ENCODE measurements at places on chromosomes 6 and 20. TPM values are rescaled to one million over a fixed set of nuclear protein-coding genes. Genes with fewer than 3 reads are reported as not detected.

GRCh38 chr20:47332381-47333206, 23.9 kb downstream of the ZMYND8 start:
- H3K27ac ChIP-seq = peak overlapping the region; percentile 2
- H3K27me3 ChIP-seq = no peaks in the 10 kb centered on the region
- peaks cover 31% of the 10 kb centered on the region for H3K4me1 ChIP-seq
- peaks cover 47% of the 10 kb centered on the region for H3K36me3 ChIP-seq

The CLIC5 gene
- total RNA-seq = 1.8 TPM

DNA sequence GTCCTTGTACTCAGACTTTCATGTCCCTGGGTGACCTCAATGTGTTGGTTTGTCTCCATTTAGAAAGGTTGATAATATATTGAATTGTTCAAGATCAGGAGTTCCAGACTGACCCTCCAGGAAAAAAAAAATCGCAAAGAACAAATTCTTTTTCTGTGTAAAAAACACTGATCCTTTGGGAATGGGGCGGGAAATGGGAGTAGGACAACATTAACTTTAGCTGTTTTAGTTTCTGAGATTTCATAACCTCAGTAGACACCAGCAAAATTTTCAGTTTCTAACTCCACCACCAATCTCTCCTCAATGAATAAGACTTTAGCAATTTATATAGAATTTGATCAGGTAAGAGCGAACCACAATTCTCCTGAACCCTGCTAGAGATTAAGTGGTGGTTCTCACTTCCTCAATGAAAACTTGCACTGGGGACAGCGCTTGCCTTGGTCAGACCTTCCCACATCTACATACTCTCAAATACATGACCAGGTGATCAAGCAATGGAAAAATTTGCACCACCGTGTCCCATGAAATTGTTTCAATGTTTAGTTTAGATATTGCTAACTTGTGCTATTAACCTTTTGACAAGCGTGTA, 231.2 kb upstream of the PLN start:
- no peak for DNase-seq
- H3K27me3 ChIP-seq = no peaks in the 10 kb centered on the region
- H3K4me3 ChIP-seq = no peak overlapping the region
- H3K27ac ChIP-seq = no peak overlapping the region

GRCh38 chr6:69005199-69005598, 370.1 kb downstream of the ADGRB3 start:
- no peak overlapping the region for H3K27ac ChIP-seq
- DNase-seq = no peak
- H3K36me3 ChIP-seq = no peaks in the 10 kb centered on the region
- no peaks in the 10 kb centered on the region for H3K4me1 ChIP-seq
- H3K4me3 ChIP-seq = no peak overlapping the region
- no peaks in the 10 kb centered on the region for H3K27me3 ChIP-seq

- peaks cover 5% of the 10 kb centered on the region for H3K27me3 ChIP-seq
- peaks cover 16% of the 10 kb centered on the region for H3K4me1 ChIP-seq
Measured at GRCh38 chr20:44856856-44857448, 28.6 kb upstream of the YWHAB start.

GRCh38 chr20:6051505-6051904, 2.4 kb downstream of the LRRN4 start:
- H3K4me1 ChIP-seq = peaks cover 8% of the 10 kb centered on the region
- DNase-seq = no peak
- no peak overlapping the region for H3K27ac ChIP-seq

- H3K36me3 ChIP-seq = no peaks in the 10 kb centered on the region
- peaks cover 12% of the 10 kb centered on the region for H3K27me3 ChIP-seq
- no peak for DNase-seq
Measured at GRCh38 chr20:805713-806112, 27.8 kb upstream of the FAM110A start.

DNA sequence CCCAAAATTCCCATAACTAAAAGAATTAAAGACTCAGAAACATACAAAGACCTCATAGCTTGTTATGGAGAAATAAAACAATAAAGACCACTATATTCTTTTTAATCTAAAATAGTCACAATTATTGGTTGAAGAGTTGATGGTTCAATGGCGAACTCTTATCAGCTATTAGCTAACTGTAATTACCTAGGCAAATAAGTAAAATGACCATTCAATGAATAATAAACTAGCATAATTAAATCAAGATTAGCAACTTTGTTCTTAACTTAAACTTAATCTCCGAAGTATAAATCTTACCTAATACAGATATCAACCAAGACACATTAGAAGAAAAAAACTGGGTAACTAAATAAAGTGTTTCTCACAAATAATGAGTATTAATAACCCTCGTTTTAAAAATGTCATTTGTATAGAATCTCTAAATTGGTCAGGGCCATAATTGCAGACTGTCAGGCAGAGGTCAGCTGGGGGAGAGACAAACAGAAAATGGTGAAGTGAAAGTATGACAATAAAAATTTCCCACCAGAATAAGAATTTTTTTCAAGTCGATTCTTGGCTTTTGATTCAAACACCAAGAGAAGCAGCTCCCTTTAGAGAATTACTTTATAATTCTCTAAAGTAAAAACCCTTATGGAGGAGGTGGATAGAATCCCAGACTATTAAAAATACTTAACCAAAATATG, 1.7 kb downstream of the FKBP5 start:
- peak overlapping the region; percentile 87 for H3K4me3 ChIP-seq
- no peaks in the 10 kb centered on the region for H3K27me3 ChIP-seq
- DNase-seq = no peak
- H3K27ac ChIP-seq = peak overlapping the region; percentile 88
- H3K36me3 ChIP-seq = peaks cover 15% of the 10 kb centered on the region
- peaks cover 21% of the 10 kb centered on the region for H3K4me1 ChIP-seq

- DNase-seq = no peak
- no peak overlapping the region for H3K27ac ChIP-seq
- no peak overlapping the region for H3K4me3 ChIP-seq
Measured at GRCh38 chr20:13180986-13181889, 39.8 kb upstream of the ISM1 start.

GRCh38 chr6:120786682-120787081, 547.6 kb downstream of the TBC1D32 start:
- no peak overlapping the region for H3K4me3 ChIP-seq
- no peaks in the 10 kb centered on the region for H3K27me3 ChIP-seq
- no peaks in the 10 kb centered on the region for H3K36me3 ChIP-seq
- H3K27ac ChIP-seq = no peak overlapping the region
- DNase-seq = no peak

The ADNP gene
- total RNA-seq = 67.6 TPM

The ANKRD60 gene
- total RNA-seq = not detected

- H3K4me1 ChIP-seq = no peaks in the 10 kb centered on the region
- H3K27me3 ChIP-seq = no peaks in the 10 kb centered on the region
- H3K27ac ChIP-seq = no peak overlapping the region
- no peak overlapping the region for H3K4me3 ChIP-seq
Measured at GRCh38 chr6:1024587-1024986, 287.3 kb upstream of the FOXQ1 start.

The MCCD1 gene
- not detected for total RNA-seq

The OR5V1 gene
- total RNA-seq = not detected

The SLC22A2 gene
- total RNA-seq = not detected

Measured in activated CD8-positive, alpha-beta T cell treated with anti-CD3 and anti-CD28 coated beads, Interleukin-2, amount 10 ng/mL, durations not matched to agents 7 days and 5 days (primary cell).